Osteocyte (in vitro differentiated cells): ENCODE measurements at places on chromosomes 11 and 22. TPM values are rescaled to one million over a fixed set of nuclear protein-coding genes. Genes with fewer than 3 reads are reported as not detected.

DNA sequence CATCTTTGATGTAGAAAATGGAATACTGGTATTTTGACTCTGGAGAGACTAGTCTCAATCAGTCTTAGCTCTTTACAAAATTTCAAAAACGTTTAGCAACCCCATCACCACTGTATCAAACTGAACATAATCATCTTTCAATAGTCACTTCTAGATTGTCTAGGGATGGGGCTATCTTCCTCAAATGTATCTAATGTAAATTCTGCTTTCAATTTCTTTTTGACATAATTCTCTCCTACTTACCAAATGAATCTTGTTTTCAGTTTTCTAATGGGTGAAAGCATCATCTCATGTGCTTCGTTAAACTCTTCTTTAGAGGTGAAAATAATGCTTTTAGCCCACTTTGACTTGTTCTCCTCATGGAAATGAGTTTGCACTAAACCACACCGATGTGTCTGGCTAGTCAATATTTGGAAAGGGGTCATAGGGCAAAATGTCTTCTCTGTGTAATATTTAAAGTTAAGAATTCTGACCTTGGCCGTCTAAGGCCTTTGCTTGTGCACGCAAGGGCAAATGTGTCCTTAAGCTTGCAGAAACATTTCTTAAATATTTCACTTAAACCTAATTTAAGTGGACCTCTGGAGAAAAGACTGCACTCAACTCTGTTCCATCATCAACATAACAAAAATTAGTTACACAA is 5.2 kb downstream of the SIK3 start:
- no peaks in the 10 kb centered on the region for H3K27me3 ChIP-seq
- no peak overlapping the region for H3K27ac ChIP-seq
- peaks cover 35% of the 10 kb centered on the region for H3K4me1 ChIP-seq
- peaks cover 2% of the 10 kb centered on the region for H3K36me3 ChIP-seq
- DNase-seq, result no peak
- no peak overlapping the region for H3K4me3 ChIP-seq

- DNase-seq, result no peak
- H3K4me1 ChIP-seq, result peaks cover 11% of the 10 kb centered on the region
- H3K36me3 ChIP-seq, result peaks cover 4% of the 10 kb centered on the region
- H3K4me3 ChIP-seq, result no peak overlapping the region
- no peaks in the 10 kb centered on the region for H3K27me3 ChIP-seq
Measured at GRCh38 chr11:77249427-77249826, 52.1 kb downstream of the GDPD4 start.

- no peaks in the 10 kb centered on the region for H3K27me3 ChIP-seq
- DNase-seq, result no peak
- H3K27ac ChIP-seq, result no peak overlapping the region
- peaks cover 30% of the 10 kb centered on the region for H3K4me1 ChIP-seq
- H3K36me3 ChIP-seq, result peaks cover 8% of the 10 kb centered on the region
Measured at GRCh38 chr22:37183432-37184379, 4.3 kb downstream of the C1QTNF6 start.

- H3K4me3 ChIP-seq, result no peak overlapping the region
- no peak for DNase-seq
- H3K4me1 ChIP-seq, result peaks cover 39% of the 10 kb centered on the region
Measured at GRCh38 chr11:128525411-128526243, 61.7 kb downstream of the ETS1 start.

GRCh38 chr11:65489035-65489705 is 9.7 kb upstream of the MALAT1 start:
- peak; percentile 94 for DNase-seq
- no peaks in the 10 kb centered on the region for H3K27me3 ChIP-seq
- no peak overlapping the region for H3K27ac ChIP-seq
- H3K4me3 ChIP-seq, result peak overlapping the region; percentile 63
- peaks cover 91% of the 10 kb centered on the region for H3K4me1 ChIP-seq

GRCh38 chr11:108135845-108136544 is 14.6 kb downstream of the ACAT1 start:
- peaks cover 40% of the 10 kb centered on the region for H3K36me3 ChIP-seq
- no peak overlapping the region for H3K27ac ChIP-seq
- H3K4me3 ChIP-seq, result no peak overlapping the region
- DNase-seq, result no peak

DNA sequence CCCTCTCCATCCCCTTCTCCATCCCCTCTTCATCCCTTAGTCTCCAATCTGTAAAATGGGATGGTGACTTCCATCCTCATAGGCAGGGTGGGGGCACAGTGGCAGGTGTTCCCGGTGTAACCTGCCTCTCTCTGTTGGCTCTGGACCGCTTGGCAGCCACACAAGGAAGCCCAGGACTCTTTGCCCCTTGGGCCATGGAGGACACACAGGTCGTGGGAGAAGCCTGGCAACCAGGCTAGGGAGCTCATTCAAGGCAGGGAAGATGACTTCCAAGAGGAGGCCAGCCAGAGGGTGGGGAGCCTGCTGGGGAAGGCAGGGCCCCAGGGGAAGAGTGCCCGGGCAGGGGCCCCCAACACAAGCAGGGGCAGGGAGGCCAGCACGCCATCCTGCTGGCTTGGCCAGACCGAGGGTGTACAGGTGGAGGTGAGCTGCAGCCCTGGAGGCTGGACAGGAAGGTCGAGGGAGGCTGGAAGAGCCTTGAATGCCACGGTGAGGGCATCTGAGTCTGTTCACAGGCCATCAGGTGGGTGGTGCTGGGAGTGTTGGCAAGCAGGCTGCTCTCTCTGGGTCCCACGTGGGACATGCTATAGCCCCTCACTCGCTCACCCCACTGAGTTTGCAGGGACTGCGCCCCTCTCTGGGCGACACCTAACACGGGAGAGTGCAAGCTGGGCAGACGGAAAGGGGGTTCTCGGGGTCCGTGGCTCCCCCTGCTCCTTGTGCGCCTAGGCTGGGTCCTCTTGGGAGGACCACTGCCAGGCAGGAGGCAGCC is 15.5 kb upstream of the CTSD start:
- H3K27me3 ChIP-seq, result no peaks in the 10 kb centered on the region
- H3K36me3 ChIP-seq, result no peaks in the 10 kb centered on the region
- no peak overlapping the region for H3K4me3 ChIP-seq
- peaks cover 42% of the 10 kb centered on the region for H3K4me1 ChIP-seq

DNA sequence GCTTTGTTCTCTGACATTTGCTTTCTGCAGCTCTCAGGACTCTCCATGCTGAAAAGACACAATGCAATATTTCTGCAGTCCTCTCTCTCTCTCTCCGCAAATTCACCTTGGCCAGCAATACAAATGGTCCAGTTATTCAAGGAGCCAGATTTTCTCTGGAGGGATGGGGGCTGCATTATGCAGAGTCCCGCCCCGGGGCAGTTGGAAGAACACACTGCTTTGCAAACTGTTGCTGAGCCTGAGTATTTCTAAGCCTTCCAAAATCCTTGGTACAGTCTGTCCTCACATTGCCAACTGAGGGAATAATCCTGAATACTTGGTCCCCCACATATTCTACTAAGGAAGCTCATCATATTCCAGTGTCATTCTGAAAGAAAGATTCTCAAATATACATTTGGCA is 94.3 kb upstream of the ZC3H12C start:
- no peaks in the 10 kb centered on the region for H3K27me3 ChIP-seq
- no peaks in the 10 kb centered on the region for H3K36me3 ChIP-seq
- H3K4me3 ChIP-seq, result no peak overlapping the region
- H3K4me1 ChIP-seq, result peaks cover 24% of the 10 kb centered on the region
- H3K27ac ChIP-seq, result no peak overlapping the region

GRCh38 chr22:42001121-42001520 is 2.5 kb downstream of the WBP2NL start:
- no peak overlapping the region for H3K27ac ChIP-seq
- H3K4me3 ChIP-seq, result no peak overlapping the region
- no peaks in the 10 kb centered on the region for H3K4me1 ChIP-seq
- no peak for DNase-seq
- H3K27me3 ChIP-seq, result peaks cover 50% of the 10 kb centered on the region

DNA sequence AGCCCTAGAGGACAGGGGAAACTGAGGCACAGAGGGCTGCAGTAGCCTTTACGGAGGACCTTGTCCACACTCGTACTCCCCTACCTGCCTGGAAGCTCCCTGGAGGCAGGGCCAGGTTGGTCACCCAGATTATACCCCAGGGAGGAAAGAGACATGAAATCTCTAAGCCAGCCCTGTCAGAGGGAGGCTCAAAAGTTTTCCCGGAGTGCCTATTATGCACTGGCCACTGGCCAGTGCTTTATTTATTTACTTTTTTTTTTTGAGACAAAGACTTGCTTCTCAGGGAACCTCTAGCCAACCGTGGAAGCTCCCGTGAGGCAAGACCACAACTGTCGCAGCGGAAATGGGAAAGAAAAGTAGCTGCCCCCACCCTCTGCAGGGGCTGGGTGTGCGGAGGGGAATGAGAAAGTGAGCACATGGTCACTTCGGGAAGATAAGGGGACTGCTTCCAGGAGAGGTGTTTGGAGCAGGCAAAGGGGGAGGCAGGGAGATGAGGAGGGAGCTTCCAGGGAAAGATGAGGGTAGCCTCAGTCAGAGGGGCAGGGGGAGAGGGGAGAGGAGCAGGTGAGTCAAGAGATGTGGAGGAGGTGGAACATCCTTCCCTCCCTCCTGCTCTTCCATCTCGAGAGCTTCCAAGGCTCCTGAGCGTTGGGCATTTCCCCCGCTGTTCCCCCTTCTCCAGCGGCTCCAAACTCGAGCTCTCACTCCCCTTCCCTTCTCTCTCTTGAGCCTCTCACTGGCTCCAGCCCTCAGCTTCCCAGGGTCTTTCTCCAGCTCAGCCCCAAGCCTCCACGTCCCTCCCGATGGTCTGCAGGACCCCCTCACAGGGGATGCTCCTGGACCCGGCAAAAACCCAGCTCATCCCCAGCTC is 4.3 kb downstream of the IL2RB start:
- no peaks in the 10 kb centered on the region for H3K4me1 ChIP-seq
- no peak overlapping the region for H3K27ac ChIP-seq
- no peaks in the 10 kb centered on the region for H3K36me3 ChIP-seq
- DNase-seq, result no peak
- peaks cover 18% of the 10 kb centered on the region for H3K27me3 ChIP-seq

- no peak for DNase-seq
- no peak overlapping the region for H3K27ac ChIP-seq
- H3K36me3 ChIP-seq, result peaks cover 7% of the 10 kb centered on the region
- no peak overlapping the region for H3K4me3 ChIP-seq
- no peaks in the 10 kb centered on the region for H3K27me3 ChIP-seq
Measured at GRCh38 chr11:103378931-103379330, 269.7 kb downstream of the DYNC2H1 start.

DNA sequence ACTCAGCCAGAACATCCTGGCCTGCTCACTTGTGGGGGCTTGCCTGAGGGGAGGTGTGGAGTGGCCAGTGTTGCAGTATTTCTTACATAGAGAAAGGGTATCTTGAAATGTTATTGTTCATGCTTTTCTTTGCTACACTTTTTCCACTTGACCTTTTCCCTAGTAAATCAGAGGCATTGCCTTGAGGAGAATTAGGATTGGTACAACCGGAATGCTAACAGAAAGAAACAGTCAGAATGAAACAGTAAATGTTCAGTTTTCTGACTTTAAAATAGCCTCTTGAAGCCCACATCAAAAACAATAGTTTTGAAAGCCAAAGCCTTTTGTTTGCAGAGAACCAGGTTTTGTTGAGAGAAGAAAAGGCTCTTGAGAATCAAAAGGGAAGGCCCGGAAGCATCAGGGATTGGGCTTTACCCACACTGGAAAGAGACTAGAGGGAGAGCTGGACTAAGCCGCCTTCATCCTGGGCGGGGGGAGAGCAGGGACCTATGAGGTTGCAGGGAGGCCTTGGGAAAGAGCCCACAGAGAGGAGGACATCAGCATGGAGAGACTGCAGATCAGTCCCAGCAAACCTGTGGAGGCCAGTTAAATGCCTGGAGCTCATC is 12.4 kb downstream of the ADM start:
- no peaks in the 10 kb centered on the region for H3K27me3 ChIP-seq
- peak overlapping the region; percentile 84 for H3K27ac ChIP-seq
- H3K4me1 ChIP-seq, result peaks cover 22% of the 10 kb centered on the region
- DNase-seq, result no peak
- no peak overlapping the region for H3K4me3 ChIP-seq
- no peaks in the 10 kb centered on the region for H3K36me3 ChIP-seq

DNA sequence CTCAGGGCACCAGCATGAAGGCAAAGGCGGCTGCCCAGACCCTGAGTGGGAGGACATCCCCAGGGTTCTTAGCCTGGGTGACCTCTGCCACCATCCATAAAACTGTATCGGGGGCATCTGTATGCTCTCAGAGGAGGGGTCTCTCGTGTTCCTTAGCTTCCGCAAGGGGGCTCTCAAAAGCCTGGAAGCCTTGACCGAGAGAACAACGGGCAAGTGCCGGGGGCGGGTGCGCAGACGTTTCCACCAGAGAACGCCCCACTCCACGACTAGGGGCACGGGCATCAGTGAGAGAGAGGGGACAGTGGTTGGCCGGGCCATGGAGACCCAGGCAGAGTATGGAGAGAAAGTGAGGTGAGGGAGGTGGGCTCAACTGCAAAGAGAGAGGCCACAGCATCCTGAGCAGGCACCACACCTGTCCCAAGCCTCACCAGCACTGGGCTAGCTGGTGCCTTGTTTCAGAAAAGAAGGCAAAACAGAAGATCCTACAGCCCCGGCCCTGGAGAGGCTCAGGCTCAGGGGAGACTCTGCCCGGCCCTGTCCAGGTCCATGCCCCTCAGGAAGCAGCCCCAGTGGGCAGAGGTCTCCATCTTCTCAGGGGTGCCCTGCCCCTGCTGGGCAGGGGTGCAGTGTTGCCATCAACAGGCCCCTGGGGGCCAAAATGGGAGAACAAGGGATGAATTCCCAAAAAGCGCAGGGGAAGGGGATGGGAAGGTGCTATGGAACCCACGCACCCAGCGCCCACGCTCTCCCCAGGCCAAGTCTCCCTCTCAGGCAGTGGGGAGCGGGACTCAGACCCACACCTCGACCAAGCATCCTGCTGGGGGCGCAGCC is 5.9 kb downstream of the TSPAN32 start:
- peaks cover 37% of the 10 kb centered on the region for H3K4me1 ChIP-seq
- no peak overlapping the region for H3K4me3 ChIP-seq
- H3K27ac ChIP-seq, result no peak overlapping the region
- no peaks in the 10 kb centered on the region for H3K36me3 ChIP-seq
- no peaks in the 10 kb centered on the region for H3K27me3 ChIP-seq

- no peaks in the 10 kb centered on the region for H3K27me3 ChIP-seq
- H3K4me1 ChIP-seq, result no peaks in the 10 kb centered on the region
- no peak overlapping the region for H3K27ac ChIP-seq
- H3K4me3 ChIP-seq, result no peak overlapping the region
- no peak for DNase-seq
Measured at GRCh38 chr11:85266646-85267045, 360.5 kb downstream of the DLG2 start.

The C22orf42 gene
- not detected in 2 replicates for total RNA-seq

The HEPHL1 gene
- not detected in 2 replicates for total RNA-seq

The NNMT gene
- 65.4 and 79.5 TPM in 2 replicates for total RNA-seq

The C11orf24 gene
- 70.1 and 80.9 TPM in 2 replicates for total RNA-seq

The GGTLC2 gene
- total RNA-seq, result not detected in 2 replicates

The HTR3B gene
- total RNA-seq, result not detected in 2 replicates

The UBQLNL gene
- 0.32 and 0.39 TPM in 2 replicates for total RNA-seq

The HPX gene
- total RNA-seq, result 1.4 and 1.9 TPM in 2 replicates

The CNGA4 gene
- not detected in 2 replicates for total RNA-seq
